ENCODE measurements at places on chromosomes 4 and X. TPM values are rescaled to one million over a fixed set of nuclear protein-coding genes. Genes with fewer than 3 reads are reported as not detected.

MAP3K15 gene
- 0.09 TPM for total RNA-seq

GASK1B gene
- total RNA-seq = 99.3 TPM

CT45A5 gene
- total RNA-seq = not detected

SERTM2 gene
- not detected for total RNA-seq

HTRA3 gene
- 0.72 TPM for total RNA-seq

Measured in endothelial cell of coronary artery (primary cell).